ENCODE measurements at places on chromosomes 3 and 15.
A peak's percentile ranks its signal among the peaks of the same experiment; 100 is the strongest.

- DNase-seq: no peak
These were observed 17.0 kb downstream of the ANKDD1A start for GRCh38 chr15:64928626-64929220.

DNA sequence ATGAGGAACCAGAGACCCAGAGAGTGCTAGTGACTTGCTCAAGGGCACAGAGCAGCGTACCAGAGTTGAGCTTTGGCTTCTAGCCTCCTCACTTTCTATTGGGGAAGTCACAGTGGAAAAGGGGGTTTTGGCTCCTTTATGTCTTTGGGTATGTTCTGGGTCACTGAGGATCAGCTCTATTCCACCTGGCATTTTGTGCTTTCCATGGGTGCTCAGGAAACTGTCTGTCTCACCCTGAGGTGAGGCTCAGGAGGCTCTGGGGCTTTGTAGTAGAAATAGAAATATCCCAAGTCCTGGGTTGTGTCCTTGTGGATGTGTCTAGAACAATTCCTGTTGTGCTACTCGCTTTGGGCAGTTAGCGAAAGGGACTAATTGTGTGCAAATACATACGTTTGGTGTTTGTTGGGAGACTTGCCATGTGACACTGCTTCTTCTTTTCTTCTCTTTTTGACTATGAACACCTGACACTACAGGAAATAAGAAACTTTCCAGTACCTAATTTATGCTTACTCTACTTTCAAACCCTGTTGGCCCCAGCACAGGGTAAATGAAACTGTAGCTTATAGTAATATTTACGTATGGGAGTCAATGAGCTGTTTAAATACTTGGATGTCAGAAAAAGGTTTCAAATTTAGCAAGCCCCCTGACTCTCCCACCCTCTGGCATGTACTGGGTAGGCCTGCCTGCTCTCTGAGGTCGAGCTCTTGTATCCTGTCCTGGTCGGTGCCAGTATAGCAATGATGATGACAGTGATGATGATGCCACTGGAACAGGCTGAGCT is 35.6 kb downstream of the SMAD3 start:
- DNase-seq: peak; percentile 29

GRCh38 chr3:49313896-49314688 is 25.8 kb downstream of the USP4 start:
- no peak for DNase-seq

DNA sequence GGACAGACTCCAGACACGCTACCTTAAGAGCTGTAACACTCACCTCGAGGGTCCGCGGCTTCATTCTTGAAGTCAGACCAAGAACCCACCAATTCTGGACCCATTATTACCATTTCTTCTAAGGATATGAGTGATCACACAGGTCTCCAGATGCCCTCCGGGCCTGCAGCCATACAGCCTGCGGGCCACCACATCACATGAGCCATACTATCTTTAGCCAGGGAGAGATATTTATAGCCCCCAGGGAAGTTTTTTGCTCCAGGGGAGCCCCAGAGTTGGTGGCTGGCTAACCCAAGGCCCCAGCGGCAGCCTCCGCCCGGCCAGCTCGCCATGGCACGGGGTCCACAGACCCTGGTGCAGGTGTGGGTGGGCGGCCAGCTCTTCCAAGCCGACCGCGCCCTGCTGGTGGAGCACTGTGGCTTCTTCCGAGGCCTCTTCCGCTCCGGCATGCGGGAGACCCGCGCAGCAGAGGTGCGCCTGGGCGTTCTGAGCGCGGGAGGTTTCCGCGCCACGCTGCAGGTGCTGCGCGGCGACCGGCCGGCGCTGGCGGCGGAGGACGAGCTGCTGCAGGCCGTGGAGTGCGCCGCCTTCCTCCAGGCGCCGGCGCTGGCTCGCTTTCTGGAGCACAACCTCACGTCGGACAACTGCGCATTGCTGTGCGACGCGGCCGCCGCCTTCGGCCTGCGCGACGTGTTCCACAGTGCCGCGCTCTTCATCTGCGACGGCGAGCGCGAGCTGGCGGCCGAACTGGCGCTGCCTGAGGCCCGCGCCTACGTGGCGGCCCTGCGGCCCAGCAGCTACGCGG is at the start of gene KBTBD13:
KBTBD13 (plus strand) TSS at position 261 of the 805 bp plus-strand sequence; CDS start at position 331, 70 bp downstream.
- DNase-seq: no peak

GRCh38 chr15:48175126-48175525 is 3.0 kb downstream of the MYEF2 start:
- DNase-seq: no peak

- DNase-seq: no peak
These were observed 304.1 kb downstream of the MCTP2 start for GRCh38 chr15:94535298-94536048.

GRCh38 chr3:188749010-188749617 is 422.7 kb upstream of the TPRG1 start:
- DNase-seq: peak; percentile 40

GRCh38 chr15:100291106-100291505 is 50.7 kb downstream of the ADAMTS17 start:
- no peak for DNase-seq

- no peak for DNase-seq
These were observed 94.5 kb upstream of the MYZAP start for GRCh38 chr15:57496946-57497869.

DNA sequence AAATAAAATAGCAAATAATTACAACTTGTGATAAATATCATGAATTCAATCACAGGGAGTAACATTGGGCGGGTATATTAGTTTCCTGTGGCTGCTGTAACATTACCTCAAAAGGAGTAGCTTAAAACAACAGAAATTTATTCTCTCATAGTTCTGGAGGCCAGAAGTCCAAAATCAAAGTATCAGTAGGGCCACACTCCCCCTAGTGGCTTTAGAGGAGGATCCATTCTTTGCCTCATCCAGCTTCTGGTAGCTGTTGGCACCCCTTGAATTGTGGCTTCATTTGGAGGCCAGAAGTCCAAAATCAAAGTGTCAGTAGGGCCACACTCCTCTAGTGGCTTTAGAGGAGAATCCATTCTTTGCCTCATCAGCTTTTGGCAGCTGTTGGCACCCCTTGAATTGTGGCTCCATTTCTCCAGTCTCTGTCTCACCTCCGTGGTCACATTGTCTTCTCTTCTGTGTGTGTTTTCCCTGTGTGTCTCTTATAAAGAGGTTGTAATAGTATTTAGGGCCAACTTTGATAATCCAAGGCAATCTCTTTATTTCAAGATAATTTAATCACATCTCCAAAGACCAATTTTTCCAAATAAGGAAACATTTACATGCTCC is 3.1 kb upstream of the CFAP20DC start:
- DNase-seq: no peak

GRCh38 chr3:100338911-100339310 is 4.4 kb downstream of the NIT2 start:
- DNase-seq: no peak

DNA sequence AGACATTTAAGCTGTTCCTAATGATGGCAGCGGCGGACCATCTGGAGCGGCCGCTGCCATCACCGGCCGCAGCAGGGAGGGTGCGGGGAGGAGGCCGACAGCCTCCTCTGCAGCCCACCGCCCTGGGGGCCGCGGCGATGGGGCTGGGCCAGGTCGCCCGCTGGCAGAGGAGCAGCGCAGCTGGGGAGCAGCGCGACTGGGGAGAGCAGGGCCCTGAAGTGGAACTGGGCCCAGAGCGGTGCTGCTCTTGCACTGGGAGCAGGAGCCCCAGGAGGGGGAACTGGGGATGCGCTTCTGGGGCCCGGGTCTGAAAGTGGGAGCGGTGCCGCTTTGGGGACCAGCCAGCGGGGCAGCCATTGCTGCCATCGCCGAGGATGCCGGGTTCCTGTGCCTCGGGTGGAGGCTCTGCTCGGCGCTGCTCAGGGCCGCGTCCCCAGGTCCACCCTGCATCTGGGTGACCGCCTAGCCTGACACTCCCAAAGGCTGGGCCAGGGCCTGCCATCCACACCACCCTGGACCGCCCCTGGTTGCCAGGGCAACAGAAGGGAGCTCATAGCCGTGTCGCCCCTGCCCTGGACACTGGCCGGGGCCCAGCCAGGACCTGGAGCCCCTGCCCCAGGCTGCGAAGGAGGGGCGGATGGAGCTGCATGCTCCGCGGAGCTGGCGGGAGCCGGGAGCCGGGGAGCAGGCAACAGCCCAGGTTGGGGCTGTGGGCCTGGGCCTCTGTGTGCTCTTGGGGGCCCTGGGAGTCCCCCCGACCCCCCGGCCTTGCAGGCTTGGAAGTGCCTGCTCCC is 15.5 kb upstream of the PLA2G4E start:
- no peak for DNase-seq

DNA sequence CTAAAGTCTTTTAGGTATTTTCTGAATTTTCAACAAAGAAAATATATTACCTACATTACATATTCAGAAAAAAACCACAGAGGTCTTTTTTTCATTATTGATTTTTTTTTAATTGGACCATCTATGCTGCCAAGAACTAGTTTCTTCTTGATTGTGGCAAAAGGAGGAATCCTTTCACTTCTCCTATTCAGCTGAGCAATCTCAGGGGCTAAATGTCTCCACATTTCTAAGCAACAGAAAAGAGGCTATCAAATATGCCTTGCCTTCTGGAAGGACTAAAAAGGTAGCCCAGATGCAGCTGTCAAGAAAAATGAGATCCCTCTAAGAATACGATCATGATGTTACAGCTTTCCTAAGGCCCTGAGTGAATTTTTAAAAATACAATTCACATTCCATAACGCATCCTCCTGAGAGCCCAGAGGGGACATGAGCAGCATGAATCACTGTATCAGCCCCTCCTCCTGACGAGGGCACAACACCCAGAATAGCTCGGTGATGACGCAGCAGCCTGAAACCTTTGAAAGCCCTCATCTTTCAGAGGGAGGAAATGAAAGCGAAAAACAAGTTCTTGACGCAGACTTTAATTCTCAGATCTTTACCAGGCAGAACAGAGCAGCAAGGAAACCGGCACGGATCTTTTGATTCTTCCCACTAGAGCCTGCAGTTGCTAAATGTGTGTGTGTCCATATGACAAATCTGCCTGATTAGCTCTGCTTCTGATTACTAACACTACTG is 24.6 kb downstream of the RUBCN start:
- DNase-seq: peak; percentile 93

GRCh38 chr15:101675796-101676582 is 23.8 kb upstream of the TM2D3 start:
- DNase-seq: no peak

- DNase-seq: no peak
These were observed 888 bp downstream of the TMOD3 start for GRCh38 chr15:51830276-51830806.

- no peak for DNase-seq
These were observed 2.0 kb downstream of the DRD3 start for GRCh38 chr3:114176890-114177289.

GRCh38 chr15:54321426-54321825 is 343.2 kb downstream of the UNC13C start:
- DNase-seq: no peak

DNA sequence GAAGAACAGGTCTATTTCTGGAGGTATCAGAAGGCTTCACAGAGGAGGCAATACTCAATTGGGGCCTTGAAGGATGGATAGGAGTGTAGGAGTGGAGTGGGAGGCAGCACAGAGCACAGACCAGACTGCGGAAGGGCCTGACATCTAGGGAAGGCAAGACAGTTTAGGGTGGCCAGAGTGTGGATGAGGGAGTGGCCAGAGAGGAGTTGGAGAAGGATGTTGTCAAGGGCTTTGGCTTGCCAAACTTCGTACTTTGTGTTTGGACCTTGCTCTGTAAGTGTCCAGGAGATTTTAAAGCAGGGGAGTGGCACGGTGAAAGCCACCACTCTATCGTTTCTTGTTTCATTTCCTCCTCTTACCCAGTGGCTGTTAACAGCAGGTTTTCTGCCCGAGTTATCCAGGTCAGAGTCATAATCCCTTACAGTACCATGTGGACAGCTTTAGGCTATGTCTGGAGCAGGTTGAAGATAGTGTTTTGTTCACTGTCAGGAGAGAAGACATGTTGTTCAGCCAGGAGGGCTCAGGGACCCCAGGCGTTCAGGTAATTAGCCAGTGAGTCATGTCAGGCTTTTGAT is 12.3 kb downstream of the SMAD3 start:
- DNase-seq: no peak

- no peak for DNase-seq
These were observed 40.9 kb downstream of the CBLB start for GRCh38 chr3:105827959-105828358.

- DNase-seq: no peak
These were observed 36.4 kb downstream of the ETFA start for GRCh38 chr15:76274821-76275220.

DNA sequence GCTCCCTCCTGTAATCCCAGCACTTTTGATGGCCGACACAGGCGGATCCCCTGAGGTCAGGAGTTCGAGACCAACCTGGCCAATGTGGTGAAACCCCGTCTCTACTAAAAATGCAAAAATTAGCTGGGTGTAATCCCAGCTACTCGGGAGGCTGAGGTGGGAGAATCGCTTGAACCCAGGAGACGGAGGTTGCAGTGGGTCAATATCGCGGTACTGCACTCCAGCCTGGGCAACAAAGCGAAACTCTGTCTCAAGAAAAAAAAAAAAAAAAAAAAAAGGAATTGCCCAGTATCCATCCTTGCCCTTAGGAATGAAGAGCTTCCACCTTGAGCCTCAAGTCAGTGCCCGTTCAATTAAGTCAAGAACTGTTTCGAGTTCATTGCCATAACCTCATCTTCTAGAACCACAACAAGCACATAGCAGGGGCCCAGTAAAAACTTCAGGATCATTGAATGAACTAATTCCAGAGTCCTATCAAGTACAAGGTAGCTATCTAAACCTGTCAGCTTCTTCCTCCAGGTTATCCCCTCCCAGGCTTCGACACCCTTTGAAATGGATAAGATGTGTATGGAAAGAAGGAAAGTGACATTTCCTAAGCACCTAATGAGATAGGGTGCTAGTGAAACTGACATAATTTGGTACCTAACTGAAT is 826 bp downstream of the DBR1 start:
- no peak for DNase-seq

- no peak for DNase-seq
These were observed 1.4 kb upstream of the SNX33 start for GRCh38 chr15:75646112-75646943.

GRCh38 chr3:18434711-18435110 is 9.6 kb upstream of the SATB1 start:
- no peak for DNase-seq

GRCh38 chr3:36579746-36580145 is 184.6 kb downstream of the DCLK3 start:
- no peak for DNase-seq

DNA sequence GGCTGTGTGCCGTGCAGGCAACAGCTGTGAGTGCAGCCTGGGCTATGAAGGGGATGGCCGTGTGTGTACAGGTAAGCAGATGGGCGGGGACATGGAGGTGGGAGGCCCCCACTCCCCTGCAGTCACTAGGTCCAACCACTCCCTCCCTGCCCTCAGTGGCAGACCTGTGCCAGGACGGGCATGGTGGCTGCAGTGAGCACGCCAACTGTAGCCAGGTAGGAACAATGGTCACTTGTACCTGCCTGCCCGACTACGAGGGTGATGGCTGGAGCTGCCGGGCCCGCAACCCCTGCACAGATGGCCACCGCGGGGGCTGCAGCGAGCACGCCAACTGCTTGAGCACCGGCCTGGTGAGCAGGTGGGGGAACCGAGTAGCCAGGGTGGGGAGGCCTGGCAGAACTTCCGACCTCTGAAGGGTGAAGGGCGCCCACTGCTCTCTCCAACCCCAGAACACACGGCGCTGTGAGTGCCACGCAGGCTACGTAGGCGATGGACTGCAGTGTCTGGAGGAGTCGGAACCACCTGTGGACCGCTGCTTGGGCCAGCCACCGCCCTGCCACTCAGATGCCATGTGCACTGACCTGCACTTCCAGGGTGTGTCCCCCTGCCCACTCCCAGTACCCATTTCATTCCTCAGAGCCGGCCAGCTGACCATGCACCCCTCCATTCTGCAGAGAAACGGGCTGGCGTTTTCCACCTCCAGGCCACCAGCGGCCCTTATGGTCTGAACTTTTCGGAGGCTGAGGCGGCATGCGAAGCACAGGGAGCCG is 11.6 kb downstream of the NT5DC2 start:
- DNase-seq: no peak
